ENCODE measurements at places on chromosomes 5 and 9. TPM values are rescaled to one million over a fixed set of nuclear protein-coding genes. Genes with fewer than 3 reads are reported as not detected.
A peak's percentile ranks its signal among the peaks of the same experiment; 100 is the strongest.

DNA sequence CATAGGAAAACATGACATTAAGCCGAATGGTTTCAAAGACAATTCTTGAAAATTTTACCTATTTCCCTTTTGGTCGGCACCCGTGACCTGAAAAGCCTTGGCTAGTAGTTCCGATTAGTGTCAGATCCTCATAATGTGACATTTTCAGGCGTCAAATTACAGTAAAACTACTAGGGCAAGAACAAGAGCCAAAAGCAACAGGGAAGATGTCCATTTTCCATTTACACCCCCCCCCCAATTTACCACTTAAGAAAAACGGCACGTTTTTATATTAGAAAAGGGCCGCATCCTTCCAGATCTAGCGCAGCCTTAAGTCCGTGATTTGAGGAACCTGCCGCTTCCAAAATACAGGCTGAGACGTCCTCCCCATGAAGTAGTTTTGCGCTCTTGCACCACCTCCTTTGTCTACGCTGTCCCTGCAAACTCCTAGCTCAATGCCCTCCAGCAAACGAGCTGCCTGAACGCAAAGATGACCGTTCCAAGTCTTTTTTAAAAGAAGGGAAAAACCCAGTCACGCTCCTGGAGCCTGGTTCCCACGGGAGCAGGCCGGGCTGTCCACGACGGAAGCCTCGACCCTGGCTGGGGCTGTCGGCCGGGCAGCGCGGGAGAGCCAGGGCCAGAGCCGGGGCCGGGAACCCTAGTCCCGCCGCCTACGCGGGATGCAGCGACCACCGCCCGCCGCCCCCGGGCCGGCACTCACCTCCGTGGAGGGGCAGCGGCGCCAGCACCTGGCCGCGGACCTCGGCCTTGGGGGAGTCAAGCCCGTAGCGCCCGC lies 616 bp downstream of the RNF130 start:
- H3K36me3 ChIP-seq = no peaks in the 10 kb centered on the region
- peaks cover 19% of the 10 kb centered on the region for H3K4me1 ChIP-seq
- H3K27ac ChIP-seq = peak overlapping the region; percentile 88
- DNase-seq = no peak

- DNase-seq = no peak
- no peaks in the 10 kb centered on the region for H3K27me3 ChIP-seq
- H3K4me1 ChIP-seq = peaks cover 64% of the 10 kb centered on the region
- peak overlapping the region; percentile 91 for H3K27ac ChIP-seq
- H3K4me3 ChIP-seq = no peak overlapping the region
- H3K36me3 ChIP-seq = no peaks in the 10 kb centered on the region
Measured at GRCh38 chr5:134554319-134555222, 29.1 kb downstream of the JADE2 start.

- H3K36me3 ChIP-seq = no peaks in the 10 kb centered on the region
- no peaks in the 10 kb centered on the region for H3K27me3 ChIP-seq
- H3K4me1 ChIP-seq = no peaks in the 10 kb centered on the region
- no peak overlapping the region for H3K4me3 ChIP-seq
Measured at GRCh38 chr5:8827696-8828095, 718.2 kb downstream of the SEMA5A start.

DNA sequence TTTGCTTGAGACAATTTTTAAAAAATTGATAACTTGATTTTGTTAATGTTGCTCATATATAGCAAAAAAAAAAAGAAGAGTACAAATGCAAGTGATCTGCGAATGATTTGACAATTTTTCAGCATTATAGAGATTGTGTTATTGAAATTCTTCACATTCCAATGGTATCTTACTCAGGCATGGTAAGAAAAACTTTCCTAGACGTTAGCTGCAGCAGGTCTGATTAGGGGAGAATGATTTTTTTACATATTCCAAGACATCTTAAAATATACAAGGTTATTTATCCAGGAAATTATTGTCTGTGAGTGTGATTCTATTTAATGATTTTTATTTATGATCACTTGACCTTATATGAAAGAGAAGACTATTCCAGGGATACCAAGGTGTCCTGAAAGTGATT lies 361.9 kb downstream of the MAT2B start:
- no peaks in the 10 kb centered on the region for H3K4me1 ChIP-seq
- H3K27me3 ChIP-seq = no peaks in the 10 kb centered on the region
- H3K4me3 ChIP-seq = no peak overlapping the region
- H3K36me3 ChIP-seq = no peaks in the 10 kb centered on the region
- DNase-seq = no peak
- H3K27ac ChIP-seq = no peak overlapping the region

GRCh38 chr5:132674671-132675506 lies 1.1 kb downstream of the IL4 start:
- H3K27me3 ChIP-seq = no peaks in the 10 kb centered on the region
- H3K4me1 ChIP-seq = peaks cover 22% of the 10 kb centered on the region
- H3K4me3 ChIP-seq = peak overlapping the region; percentile 25
- H3K36me3 ChIP-seq = no peaks in the 10 kb centered on the region
- DNase-seq = peak; percentile 43

DNA sequence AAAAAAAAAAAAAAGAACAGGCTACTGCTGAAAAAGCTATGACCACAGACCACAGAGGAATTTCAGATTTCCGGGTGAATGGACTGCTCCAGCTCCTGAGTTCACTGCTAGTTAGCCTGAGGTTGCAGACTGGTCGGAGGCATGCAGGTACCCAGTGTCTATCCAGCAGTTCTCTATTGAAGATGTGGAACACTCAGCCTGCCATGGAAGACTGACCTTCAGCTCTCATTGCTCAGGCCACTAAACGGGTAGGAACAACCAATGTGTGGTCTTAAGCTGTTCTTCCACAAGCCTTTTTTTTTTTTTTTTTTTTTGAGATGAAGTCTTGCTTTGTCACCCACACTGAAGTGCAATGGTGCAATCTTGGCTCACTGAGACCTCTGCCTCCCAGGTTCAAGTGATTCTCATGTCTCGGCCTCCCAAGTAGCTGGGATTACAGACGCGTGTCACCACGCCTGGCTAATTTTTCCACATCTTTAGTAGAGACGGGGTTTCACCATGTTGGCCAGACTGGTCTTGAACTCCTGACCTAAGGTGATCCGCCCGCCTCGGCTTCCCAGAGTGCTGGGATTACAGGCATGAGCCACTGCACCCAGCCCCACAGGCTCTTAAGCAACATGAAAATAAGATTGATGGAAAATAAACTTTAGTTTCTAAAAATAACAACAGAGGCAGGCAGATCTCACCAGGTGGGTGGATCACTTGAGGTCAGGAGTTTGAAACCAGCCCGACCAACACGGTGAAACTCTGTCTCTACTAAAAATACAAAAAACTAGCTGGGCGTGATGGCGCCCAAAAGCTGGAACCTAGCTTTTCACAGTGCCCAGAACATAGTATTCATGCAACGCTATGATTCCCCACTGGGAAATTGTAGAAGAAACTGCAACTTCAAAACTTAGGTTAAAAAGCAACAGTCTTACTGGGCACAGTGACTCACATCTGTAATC lies 20.0 kb upstream of the NPM1 start:
- no peak overlapping the region for H3K4me3 ChIP-seq
- no peak for DNase-seq
- no peak overlapping the region for H3K27ac ChIP-seq
- no peaks in the 10 kb centered on the region for H3K27me3 ChIP-seq

- H3K4me3 ChIP-seq = no peak overlapping the region
- no peak overlapping the region for H3K27ac ChIP-seq
- no peaks in the 10 kb centered on the region for H3K27me3 ChIP-seq
- no peaks in the 10 kb centered on the region for H3K4me1 ChIP-seq
- no peaks in the 10 kb centered on the region for H3K36me3 ChIP-seq
Measured at GRCh38 chr5:40599676-40600075, 80.0 kb upstream of the PTGER4 start.

DNA sequence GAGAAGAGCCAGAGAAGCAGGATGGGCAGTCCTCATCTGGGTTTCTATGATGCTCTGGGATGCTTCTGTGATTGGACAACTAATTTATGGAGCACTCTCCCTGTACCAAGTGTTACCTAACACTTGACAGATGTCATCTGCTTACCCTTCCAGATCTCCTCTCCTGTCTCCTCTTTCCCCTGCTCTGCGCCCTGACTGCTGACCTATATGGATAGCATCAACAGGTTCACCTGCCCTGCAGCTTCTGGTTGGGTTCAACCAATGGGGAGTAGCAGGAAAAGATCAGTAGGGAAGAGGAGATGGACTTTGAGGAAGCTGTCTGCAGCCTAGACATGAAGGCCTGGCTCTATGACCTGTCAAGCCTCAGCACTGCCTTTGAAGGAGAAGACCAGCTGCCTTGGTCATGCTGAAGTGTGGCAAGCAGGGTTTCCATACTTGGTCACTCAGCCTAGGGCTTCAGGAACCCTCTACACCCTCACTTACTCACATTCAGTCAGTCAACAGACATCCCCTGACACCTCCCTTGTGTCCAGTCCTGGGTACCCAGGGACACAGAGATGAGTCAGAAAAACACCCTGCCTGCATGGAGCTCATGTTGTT lies 11.3 kb upstream of the P4HA2 start:
- H3K36me3 ChIP-seq = no peaks in the 10 kb centered on the region
- H3K4me3 ChIP-seq = no peak overlapping the region
- no peak overlapping the region for H3K27ac ChIP-seq
- H3K4me1 ChIP-seq = no peaks in the 10 kb centered on the region
- H3K27me3 ChIP-seq = no peaks in the 10 kb centered on the region

DNA sequence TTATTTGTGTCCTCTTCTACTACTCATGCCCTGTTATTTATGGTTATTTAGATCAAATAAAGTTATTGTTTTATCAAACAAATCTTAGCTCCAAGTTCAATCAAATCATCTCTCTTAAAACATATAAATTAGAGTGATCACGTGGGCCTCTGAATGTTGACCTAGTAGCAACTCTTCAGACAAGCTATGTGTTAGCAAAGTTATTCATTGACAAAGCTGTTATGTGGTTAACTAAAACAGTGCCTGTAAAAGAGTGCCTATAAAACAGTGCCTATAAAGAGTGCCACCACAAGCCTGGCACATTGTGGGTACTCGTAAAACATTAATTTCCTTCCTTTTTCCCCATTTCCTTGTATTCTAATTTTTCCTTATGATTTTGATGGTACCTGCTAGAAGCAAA lies 421.9 kb downstream of the HCN1 start:
- H3K4me3 ChIP-seq = no peak overlapping the region
- no peaks in the 10 kb centered on the region for H3K36me3 ChIP-seq
- H3K27ac ChIP-seq = no peak overlapping the region
- no peaks in the 10 kb centered on the region for H3K4me1 ChIP-seq
- H3K27me3 ChIP-seq = no peaks in the 10 kb centered on the region

DNA sequence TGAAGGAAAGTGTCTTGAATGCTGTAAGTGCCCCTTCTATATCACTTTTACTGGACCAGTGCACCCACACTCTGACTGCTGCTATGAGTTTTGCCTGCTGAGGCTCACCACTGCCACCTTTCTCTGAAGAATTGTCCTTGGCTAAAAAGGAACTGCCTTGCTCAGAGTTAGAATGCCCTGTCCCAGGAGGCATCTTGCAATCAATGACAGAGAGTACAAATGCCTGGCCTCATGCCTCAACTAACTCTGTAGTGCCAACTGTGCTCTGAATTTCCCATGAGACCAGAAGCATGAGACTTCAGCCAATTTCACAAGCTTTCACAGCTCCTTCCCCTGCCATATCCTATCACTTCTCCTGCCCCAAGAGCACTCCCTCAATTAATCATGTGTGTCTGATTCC lies 569.7 kb downstream of the ZNF608 start:
- H3K27ac ChIP-seq = 0 out of 2 replicates have a peak overlapping the region, but pooled peaks have one; percentile 26
- no peaks in the 10 kb centered on the region for H3K36me3 ChIP-seq
- H3K4me3 ChIP-seq = no peak overlapping the region
- no peaks in the 10 kb centered on the region for H3K4me1 ChIP-seq
- DNase-seq = no peak
- H3K27me3 ChIP-seq = no peaks in the 10 kb centered on the region

DNA sequence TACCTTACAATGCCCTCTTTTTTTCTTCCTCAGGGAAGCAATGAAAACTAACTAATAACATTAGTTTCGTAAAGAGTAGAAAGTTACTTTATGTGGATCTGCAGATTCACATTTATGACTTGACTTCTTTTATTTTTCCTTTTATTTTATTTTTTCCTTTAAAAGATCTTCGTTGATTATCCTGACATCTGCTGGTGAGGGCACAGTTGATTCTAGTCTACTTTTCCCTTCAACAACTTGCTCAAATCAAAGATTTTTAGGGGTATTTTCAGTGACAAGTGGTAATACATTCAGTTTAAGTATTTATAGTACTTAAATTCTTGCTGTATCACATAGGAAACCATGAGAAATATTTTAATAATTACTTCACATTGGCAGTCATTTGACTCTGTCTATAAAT lies 4.9 kb downstream of the EDIL3 start:
- H3K27me3 ChIP-seq = peaks cover 21% of the 10 kb centered on the region
- H3K4me1 ChIP-seq = peaks cover 5% of the 10 kb centered on the region
- DNase-seq = no peak
- no peaks in the 10 kb centered on the region for H3K36me3 ChIP-seq

DNA sequence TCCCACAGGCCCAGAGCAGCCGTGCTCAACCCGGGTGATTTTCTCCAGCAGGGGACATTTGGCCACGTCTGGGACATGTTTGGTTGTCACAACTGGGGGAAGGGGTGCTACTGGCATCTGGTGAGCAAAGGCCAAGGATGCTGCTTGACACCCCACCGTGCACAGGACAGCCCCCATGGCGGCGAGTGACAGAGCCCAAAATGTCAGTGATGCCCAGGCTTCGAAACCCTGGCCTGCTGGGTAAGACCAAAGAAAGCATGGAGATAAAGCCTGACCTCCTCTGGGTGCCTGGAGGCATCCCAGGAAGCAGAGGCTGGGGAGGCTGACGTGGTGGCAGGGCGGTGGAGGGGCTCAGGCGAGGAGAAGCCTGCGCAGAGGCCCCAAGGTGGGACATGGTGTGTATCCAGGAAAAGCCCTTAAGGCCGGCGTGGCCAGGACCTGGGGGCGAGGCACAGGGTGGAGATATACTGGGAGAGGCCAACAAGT lies 66.4 kb downstream of the ZNF354C start:
- no peaks in the 10 kb centered on the region for H3K36me3 ChIP-seq
- no peak for DNase-seq
- H3K27me3 ChIP-seq = no peaks in the 10 kb centered on the region
- H3K4me3 ChIP-seq = no peak overlapping the region
- no peaks in the 10 kb centered on the region for H3K4me1 ChIP-seq
- no peak overlapping the region for H3K27ac ChIP-seq

- H3K4me1 ChIP-seq = no peaks in the 10 kb centered on the region
- peak; percentile 10 for DNase-seq
- no peaks in the 10 kb centered on the region for H3K36me3 ChIP-seq
- no peaks in the 10 kb centered on the region for H3K27me3 ChIP-seq
- no peak overlapping the region for H3K4me3 ChIP-seq
- no peak overlapping the region for H3K27ac ChIP-seq
Measured at GRCh38 chr5:100479079-100479688, 56.0 kb upstream of the FAM174A start.

- no peak overlapping the region for H3K4me3 ChIP-seq
- H3K27ac ChIP-seq = no peak overlapping the region
- no peaks in the 10 kb centered on the region for H3K27me3 ChIP-seq
Measured at GRCh38 chr9:113584428-113585084, 121.0 kb downstream of the RGS3 start.

GRCh38 chr9:114287763-114288192 lies 35.1 kb upstream of the ORM1 start:
- H3K4me1 ChIP-seq = peaks cover 15% of the 10 kb centered on the region
- DNase-seq = no peak
- H3K4me3 ChIP-seq = no peak overlapping the region
- no peaks in the 10 kb centered on the region for H3K27me3 ChIP-seq

The P4HA2 gene
- total RNA-seq = 25.1 TPM

The CTNND2 gene
- 1.0 TPM for total RNA-seq

The COL27A1 gene
- total RNA-seq = 5.1 TPM

The HSPB3 gene
- not detected for total RNA-seq

The BRD3OS gene
- total RNA-seq = 22.1 TPM

The PCDHGA12 gene
- 0.21 TPM for total RNA-seq

The IFNA2 gene
- total RNA-seq = not detected

The GFPT2 gene
- 2.1 TPM for total RNA-seq

The TAF11L10 gene
- total RNA-seq = not detected

The WDR38 gene
- not detected for total RNA-seq

Measured in Panc1 (cell line).